ENCODE measurements at places on chromosomes 4 and X.

DNA sequence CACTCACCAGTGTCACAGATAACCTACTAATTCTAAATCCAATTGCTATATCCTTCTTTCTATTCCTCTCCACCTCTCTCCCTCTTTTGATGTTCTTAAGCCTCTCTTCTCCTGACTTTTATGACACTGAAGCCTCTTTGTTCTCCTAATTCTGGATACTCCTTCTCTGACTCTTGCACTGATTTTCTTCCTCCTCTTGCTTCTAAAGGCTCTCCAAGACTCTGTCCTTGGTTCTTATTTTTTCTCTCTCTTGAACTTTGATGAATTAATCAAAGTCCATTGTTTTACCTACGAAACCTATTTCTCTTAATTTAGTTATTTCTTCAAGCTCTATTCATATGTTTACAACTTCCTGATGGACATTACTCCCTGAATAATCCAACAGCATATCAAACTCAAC, 95.7 kb upstream of the TSPAN7 start:
- DNase-seq: no peak

DNA sequence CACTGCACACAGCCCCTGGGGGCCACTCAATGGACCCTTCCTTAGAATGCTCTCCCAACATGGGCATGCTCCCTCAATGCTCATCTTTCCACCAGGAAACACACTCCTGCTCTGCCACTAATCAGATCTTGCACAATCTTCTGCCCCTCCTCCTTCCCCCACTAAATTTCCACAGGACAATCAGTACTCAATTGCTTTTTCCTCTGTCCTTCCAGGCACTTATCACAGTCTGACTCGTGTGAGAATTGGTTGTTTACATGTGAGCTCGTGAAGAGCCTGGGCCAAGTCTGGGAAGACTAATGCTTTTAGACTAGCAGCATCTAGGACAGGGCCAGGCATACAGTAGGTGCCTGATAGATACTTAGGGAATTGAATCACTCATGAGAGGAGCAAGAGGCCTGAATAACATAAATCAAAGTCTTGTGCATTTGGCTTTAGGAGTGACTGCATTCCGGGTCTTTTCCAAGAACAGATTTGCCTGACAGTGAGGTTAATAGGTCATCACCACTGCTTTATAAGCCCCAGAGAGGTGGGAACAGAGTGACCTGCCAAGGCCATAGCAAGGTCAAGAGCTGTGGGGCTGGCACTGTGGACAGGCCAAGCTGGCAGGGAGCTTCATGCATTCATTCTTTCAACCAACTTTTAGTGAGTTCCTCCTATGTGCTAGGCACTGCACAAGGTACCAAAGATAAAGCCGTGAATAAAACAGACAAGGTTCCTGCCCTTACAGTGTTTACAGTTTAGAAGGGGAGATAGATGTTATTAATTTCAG, 55.0 kb downstream of the PRPS1 start:
- no peak for DNase-seq

DNA sequence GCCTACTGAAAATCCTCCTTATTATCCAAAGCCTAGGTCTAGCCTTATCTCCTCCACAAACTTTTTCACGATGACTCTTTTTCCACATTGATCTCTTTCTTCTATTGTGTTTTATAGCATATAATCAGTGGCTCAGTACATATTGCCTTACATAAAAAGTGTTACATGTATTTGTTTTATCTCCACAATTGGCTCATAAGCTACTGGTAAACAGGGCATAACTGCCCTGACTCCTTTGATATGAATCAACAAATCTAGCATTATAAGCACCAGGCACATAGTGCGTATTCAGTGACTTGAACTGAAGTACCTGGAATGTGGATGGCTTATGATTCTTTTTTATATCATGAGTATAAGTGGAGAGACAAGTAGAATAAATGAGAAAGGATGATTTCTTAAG, 206.8 kb downstream of the TEX13A start:
- no peak for DNase-seq

DNA sequence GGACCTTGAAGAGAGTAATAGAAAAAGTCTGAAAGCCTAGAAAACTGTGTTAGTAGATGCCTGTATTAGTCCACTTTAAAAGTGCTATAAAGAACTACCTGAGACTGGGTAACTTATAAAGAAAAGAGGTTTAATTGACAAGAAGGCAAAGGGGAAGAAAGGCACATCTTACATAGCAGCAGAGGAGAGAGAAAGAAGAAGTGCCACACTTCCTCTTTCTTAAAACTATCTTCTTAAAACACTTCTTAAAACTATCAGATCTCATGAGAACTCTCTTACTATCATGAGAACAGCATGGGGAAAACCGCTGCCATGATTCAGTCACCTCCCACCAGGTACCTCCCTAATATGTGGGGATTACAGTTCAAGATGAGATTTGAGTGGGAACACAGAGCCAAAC, 18.8 kb upstream of the COL25A1 start:
- DNase-seq: no peak

DNA sequence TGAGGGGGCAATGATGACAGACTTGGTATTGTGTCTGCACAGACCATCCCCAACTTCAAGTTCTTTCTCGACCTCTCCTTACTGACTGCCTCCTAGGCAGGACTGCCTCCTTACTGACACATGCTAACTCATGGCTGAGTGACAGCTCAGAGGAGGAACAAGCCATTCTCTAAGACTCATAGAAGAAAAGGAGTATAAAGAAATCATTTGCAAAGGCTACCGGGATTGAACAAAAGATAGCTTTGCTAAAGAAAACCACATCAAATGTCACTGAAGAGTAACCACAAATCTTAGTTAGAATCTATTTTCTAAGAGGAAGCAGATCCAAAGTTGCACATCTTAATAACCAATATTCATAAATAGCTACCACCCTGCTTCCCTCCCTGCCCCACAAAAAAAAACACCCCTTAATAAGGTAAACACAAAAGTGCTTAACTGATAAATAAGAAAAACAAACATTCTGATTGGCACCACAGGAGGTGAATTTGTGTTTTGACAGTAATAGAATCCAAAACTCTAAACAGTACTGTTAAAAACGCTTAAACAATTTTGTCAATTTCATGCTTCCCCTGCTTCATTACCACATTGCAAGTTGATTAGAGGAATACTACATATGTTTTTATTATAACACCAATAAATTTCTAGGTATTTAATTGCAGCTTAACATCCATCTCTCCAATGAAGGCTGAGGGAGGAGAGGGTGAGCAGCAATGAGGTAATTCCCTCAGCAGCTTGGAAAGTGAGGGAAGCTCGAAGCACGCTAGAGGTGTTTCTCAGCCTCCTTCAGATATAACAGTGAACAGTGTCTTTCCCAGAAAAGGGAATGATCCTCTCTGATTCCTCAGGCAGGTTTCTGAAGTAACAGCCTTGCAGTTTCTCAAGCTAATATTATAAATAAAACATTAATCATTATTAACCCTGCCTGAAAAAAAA, 160.0 kb downstream of the HNRNPD start:
- no peak for DNase-seq

- no peak for DNase-seq
Measured at GRCh38 chr4:111632641-111633151, 512.6 kb upstream of the FAM241A start.

GRCh38 chrX:11787564-11787963, 29.5 kb downstream of the MSL3 start:
- DNase-seq: peak; percentile 1

- DNase-seq: peak; percentile 32
Measured at GRCh38 chr4:187309456-187309855, 585.8 kb upstream of the FAT1 start.

DNA sequence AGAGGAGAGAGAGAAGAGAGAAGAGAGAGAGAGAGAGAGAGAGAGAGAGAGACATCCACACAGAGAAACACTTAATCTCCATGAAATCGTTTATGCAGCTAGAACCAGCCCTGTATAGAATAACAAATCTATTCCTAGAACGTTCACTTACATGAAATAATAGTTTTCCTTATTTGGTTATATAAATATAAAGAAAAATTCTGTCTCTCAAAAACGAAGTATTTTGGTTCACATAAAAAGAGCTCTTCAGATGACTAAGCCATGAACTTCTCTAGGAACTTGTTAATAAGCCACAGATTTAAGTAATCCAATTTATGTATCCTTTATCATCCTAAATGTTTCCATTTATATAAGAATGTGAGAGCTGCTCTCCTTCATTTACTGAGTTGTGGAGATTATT, 1315.1 kb upstream of the PCDH7 start:
- DNase-seq: no peak

GRCh38 chr4:157978680-157979361, 194.0 kb downstream of the GASK1B start:
- peak; percentile 33 for DNase-seq

DNA sequence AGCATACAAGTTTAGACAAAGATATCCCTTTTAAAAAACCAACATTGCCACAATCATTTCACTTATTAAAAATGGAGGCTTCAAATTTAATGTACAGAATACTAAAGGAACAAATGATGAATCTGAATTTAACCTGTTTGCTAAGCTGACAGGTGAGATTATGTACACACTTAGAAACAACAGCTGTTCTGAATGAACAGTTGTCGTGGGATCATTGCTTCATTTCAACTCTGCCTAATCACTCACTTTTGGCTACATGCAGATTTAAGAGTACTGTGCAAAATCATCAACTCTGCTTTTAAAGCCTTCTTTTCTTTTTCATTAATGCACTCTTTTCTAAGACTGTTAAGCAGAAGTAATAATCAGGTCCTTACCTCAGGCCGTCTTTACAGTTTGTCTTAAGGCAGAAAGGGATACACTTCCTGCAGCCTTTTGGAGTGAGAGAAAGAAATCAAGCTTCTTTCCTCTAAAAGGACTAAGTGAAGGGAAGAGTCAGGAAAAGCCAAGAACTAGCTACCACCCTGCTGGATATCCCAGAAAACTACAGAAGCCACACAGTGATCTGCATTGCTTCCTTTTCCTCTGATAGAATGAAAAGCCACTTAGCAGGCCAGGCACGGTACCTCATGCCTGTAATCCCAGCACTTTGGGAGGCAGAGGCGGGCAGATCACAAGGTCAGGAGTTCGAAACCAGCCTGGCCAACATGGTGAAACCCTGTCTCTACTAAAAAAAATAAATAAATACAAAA, 54.7 kb upstream of the NPNT start:
- DNase-seq: no peak

DNA sequence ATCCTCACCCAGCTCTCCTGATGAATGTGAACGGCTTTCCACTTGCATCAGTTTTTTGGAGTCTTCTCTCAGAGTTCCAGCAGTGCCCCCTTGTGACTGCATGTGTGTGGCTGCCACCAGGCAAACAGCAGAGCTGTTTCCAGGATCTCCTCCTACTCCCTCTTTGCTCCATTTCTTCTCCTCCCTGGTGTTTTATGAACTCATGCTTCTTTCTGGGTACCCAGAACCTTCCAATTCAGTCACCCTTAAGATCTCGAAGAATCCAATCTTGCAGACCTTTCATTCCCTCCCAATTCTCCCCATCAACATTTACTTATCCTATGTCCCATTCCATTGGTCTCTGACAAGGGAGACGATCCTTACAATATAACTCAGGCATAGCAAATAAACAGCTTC, 6.8 kb upstream of the TCEANC start:
- DNase-seq: no peak

GRCh38 chrX:129716507-129716906, 22.3 kb upstream of the XPNPEP2 start:
- no peak for DNase-seq

- no peak for DNase-seq
Measured at GRCh38 chr4:78197947-78198346, 140.8 kb downstream of the FRAS1 start.

DNA sequence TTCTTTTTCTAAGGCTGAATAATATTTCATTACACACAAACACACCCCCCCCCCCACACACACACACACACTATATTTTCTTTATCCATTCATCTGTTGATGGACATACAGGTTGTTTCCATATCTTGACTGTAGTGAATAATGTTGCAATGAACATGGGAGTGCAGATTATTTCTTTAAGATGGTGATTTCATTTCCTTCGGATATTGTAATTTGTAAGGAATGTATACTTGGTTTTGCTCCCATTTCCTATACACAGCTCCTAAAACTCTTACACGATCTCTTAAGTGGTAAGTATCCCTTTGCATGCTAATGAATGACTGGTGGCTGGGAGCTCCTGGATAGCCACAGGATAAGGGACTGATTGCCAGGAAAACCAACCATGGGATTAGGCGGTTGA, 14.7 kb upstream of the RBMXL3 start:
- DNase-seq: no peak

- DNase-seq: no peak
Measured at GRCh38 chr4:166274136-166274761, 401.2 kb downstream of the TLL1 start.

- DNase-seq: no peak
Measured at GRCh38 chrX:134909261-134909660, 81.5 kb upstream of the SMIM10 start.

DNA sequence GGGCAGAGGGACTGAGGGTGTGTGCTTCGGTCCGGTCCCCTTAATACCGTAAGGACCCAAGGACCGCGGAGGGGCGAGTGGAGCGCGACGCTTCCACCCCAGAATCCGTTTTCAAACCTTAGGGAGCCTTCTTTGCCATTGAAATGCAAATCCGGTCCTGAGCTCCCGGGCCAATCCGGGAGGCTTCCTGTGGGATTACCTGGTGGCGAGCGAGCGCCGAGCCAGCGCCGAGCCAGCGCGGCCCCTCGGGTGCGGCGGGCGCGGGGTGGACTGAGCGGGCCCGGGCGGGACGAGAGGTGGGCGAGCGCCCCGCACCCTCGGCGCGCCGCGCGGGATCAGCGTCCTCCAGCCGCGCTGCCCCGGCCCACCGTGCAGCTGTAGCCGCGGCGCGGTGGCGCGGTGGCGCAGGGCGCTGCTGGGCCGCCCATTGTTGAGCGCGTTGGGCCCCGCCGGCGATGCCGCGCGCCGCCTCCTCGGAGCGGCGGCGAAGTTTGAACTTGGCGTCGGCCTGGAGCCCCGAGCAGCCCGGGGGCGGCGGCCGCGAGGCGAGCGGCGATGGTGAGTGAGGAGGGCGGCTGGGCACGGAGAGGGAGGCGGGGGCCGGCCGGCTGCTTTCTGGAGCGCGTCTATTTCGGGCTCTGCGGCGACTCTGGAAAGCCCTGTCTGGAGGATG, 208.7 kb downstream of the SOWAHB start:
- no peak for DNase-seq

DNA sequence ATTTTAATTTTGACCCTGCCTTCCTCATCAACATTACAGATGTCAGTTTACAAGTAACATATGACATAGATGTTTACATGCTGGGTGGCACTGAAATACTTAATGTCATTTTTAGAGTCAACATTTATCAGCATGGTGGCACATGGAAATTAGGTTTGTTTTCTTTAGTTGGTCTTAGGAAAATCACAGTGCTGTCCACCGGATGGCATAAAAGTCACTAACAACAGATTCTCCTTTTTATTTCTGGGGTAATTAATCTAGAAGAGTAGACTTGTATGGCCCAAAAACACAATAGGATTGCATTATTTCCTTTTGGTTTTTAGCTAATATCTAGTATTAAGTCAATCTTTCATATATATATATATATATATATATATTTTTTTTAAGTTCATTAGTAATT, 88.6 kb upstream of the HHIP start:
- no peak for DNase-seq

- no peak for DNase-seq
Measured at GRCh38 chr4:105277702-105278101, 131.0 kb downstream of the TET2 start.
